ENCODE measurements at places on chromosomes 16 and 17.

DNA sequence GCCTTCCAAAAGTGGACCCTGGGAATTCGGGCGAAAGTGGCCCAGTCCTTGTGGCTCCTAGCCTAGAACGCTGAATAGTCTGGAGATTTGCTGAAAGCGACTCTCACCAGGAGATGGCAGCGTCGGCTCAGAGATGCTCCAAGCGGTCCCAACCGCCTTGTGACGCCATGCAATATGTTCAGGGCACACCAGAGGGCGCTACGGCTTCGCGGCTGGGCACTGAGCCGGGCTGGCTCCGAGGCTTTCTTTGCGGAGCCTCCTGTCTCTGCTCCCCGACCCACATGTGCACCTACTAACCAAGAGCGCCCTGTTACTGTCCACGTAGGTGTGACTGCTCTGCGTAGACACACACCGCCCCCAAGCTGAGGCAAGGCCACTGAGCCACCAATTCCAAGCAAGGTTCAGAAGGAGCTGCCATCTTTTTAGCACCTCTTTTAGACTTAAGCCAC, 36.9 kb downstream of the SYCE1L start:
- no peaks in the 10 kb centered on the region for H3K36me3 ChIP-seq
- no peak overlapping the region for H3K27ac ChIP-seq
- no peak overlapping the region for H3K4me3 ChIP-seq
- H3K4me1 ChIP-seq = no peaks in the 10 kb centered on the region
- no peaks in the 10 kb centered on the region for H3K27me3 ChIP-seq

GRCh38 chr17:10032118-10032852, 127.2 kb upstream of the RCVRN start:
- H3K27ac ChIP-seq = no peak overlapping the region
- no peak for DNase-seq
- H3K27me3 ChIP-seq = no peaks in the 10 kb centered on the region
- no peak overlapping the region for H3K4me3 ChIP-seq

GRCh38 chr17:16877099-16877498, 94.8 kb downstream of the TNFRSF13B start:
- H3K4me3 ChIP-seq = no peak overlapping the region
- DNase-seq = no peak
- H3K27ac ChIP-seq = no peak overlapping the region
- H3K4me1 ChIP-seq = no peaks in the 10 kb centered on the region
- H3K27me3 ChIP-seq = no peaks in the 10 kb centered on the region

GRCh38 chr17:51820252-51820651, 338.3 kb downstream of the CA10 start:
- no peak for DNase-seq
- H3K27ac ChIP-seq = no peak overlapping the region

- no peak overlapping the region for H3K27ac ChIP-seq
- no peaks in the 10 kb centered on the region for H3K27me3 ChIP-seq
- H3K36me3 ChIP-seq = no peaks in the 10 kb centered on the region
- no peak overlapping the region for H3K4me3 ChIP-seq
- DNase-seq = no peak
Observed at GRCh38 chr17:19502517-19502916, 31.1 kb upstream of the SLC47A1 start.

GRCh38 chr17:73182616-73183310, 10.1 kb upstream of the COG1 start:
- H3K36me3 ChIP-seq = no peaks in the 10 kb centered on the region
- DNase-seq = no peak
- no peaks in the 10 kb centered on the region for H3K4me1 ChIP-seq
- H3K27me3 ChIP-seq = no peaks in the 10 kb centered on the region

DNA sequence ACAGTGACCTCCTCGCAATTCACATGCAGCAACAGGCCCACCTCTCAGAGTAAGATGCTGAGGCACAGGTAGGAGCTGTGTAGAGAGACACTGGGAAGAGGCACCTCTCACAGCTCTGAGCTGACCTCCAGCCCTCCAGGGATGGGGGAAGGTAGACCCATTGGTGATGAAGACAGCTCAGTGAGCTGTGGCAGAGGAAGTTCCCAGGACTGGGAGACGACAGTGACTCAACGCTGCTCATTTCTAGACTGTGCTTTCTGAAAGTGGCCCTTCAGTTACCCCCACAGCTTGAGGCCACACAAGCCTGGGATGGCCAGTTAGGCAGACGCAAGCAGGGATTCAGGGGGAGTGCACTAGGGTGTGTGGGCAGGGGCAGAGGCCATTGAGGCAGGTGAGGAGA, 2073.2 kb downstream of the TP53TG3F start:
- no peaks in the 10 kb centered on the region for H3K4me1 ChIP-seq
- no peaks in the 10 kb centered on the region for H3K36me3 ChIP-seq
- no peak overlapping the region for H3K4me3 ChIP-seq
- no peak for DNase-seq
- no peak overlapping the region for H3K27ac ChIP-seq

DNA sequence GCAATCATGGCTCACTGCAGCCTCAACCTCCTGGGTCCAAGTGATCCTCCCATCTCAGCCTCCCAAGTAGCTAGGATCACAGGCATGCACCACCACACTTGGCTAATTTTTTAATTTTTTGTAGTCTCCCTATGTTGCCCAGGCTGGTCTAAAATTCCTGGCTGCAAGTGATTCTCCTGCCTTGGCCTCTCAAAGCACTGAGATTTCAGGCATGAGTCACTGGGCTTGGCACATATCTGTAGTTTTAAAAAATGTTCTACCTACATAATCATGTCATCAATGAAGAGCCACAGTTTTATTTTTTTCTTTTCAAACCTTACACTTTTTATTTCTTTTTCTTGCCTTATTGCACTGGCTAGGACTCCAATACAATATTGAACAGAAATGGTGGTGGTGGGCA, 33.1 kb upstream of the COL1A1 start:
- no peaks in the 10 kb centered on the region for H3K27me3 ChIP-seq
- no peak overlapping the region for H3K4me3 ChIP-seq
- H3K4me1 ChIP-seq = no peaks in the 10 kb centered on the region
- no peak overlapping the region for H3K27ac ChIP-seq

DNA sequence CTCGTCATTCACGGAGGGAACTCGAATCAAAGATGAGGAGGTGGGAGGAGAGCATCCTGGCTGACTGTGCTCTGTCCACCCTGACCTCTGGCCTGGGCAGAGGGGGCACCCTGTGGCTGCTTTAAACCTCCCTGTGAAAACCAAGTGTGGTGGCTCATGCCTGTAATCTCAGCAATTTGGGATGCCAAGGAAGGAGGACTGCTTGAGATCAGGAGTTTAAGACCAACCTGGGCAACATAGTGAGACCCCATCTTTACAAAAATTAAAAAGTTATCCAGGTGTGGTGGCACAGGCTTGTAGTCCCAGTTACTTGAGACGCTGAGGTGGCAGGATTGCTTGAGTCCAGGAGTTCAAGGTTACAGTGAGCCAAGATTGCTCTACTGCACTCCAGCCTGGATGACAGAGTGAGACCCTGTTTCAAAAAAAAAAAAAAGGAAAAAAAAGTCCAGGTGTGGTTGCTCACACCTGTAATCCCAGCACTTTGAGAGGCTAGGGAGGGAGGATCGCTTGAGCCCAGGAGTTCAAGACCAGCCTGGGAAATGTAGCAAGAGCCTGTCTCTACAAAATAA, 5.8 kb upstream of the CDK3 start:
- H3K4me1 ChIP-seq = peaks cover 9% of the 10 kb centered on the region
- no peaks in the 10 kb centered on the region for H3K36me3 ChIP-seq
- no peaks in the 10 kb centered on the region for H3K27me3 ChIP-seq
- DNase-seq = no peak
- no peak overlapping the region for H3K4me3 ChIP-seq
- H3K27ac ChIP-seq = no peak overlapping the region

GRCh38 chr16:60720060-60720459, 1316.2 kb downstream of the CDH8 start:
- H3K36me3 ChIP-seq = no peaks in the 10 kb centered on the region
- H3K27ac ChIP-seq = no peak overlapping the region
- no peaks in the 10 kb centered on the region for H3K4me1 ChIP-seq
- H3K4me3 ChIP-seq = no peak overlapping the region
- no peaks in the 10 kb centered on the region for H3K27me3 ChIP-seq
- DNase-seq = no peak

- no peaks in the 10 kb centered on the region for H3K36me3 ChIP-seq
- H3K27ac ChIP-seq = no peak overlapping the region
- no peaks in the 10 kb centered on the region for H3K27me3 ChIP-seq
- no peak for DNase-seq
Observed at GRCh38 chr17:20703781-20704180, 124.3 kb downstream of the CDRT15L2 start.
